Activated CD4-positive, alpha-beta T cell treated with anti-CD3 and anti-CD28 coated beads, Interleukin-2, amount 10 ng/mL, durations not matched to agents 24 days and 14 days (primary cell): ENCODE measurements at places on chromosomes 11 and 22. TPM values are rescaled to one million over a fixed set of nuclear protein-coding genes. Genes with fewer than 3 reads are reported as not detected.

DNA sequence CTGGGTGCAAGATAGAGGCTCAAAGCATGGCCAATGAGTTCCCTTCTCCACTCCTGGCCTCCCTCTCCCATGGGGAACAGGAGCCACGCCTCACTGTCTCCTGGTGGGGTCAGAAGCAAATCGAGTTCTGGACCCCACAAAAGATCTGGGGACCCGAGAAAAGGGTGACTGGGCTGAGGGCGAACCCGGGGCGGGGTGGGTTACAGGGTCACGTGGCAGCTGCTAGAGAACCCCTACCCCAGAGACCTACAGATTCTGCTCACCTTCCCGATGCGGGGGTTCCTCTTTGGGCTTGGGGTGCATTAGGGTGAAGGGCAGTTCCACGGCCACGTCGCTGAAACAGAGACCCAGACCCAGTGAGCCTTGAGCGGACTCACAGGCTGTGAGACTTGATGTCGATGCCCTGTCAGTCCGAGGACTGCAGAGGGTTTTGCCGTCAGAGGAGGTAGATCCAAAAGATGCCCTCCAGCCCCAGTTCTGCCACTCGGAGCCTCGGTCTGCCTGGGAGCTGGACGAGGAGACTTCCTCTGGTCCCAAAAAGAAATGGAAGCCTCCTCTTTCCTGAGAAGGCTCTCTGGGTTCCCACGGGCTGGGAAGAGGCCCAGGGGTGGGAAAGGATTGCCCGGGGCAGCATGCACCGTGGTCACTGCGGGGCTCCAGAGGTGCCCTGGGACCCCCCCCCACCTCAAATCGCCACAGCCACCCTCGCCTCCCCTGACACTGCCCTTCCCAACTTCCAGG, 28.2 kb downstream of the TPBGL start:
- no peak for DNase-seq

- no peak for DNase-seq
These were observed 15.5 kb downstream of the C11orf91 start for GRCh38 chr11:33685082-33685481.

DNA sequence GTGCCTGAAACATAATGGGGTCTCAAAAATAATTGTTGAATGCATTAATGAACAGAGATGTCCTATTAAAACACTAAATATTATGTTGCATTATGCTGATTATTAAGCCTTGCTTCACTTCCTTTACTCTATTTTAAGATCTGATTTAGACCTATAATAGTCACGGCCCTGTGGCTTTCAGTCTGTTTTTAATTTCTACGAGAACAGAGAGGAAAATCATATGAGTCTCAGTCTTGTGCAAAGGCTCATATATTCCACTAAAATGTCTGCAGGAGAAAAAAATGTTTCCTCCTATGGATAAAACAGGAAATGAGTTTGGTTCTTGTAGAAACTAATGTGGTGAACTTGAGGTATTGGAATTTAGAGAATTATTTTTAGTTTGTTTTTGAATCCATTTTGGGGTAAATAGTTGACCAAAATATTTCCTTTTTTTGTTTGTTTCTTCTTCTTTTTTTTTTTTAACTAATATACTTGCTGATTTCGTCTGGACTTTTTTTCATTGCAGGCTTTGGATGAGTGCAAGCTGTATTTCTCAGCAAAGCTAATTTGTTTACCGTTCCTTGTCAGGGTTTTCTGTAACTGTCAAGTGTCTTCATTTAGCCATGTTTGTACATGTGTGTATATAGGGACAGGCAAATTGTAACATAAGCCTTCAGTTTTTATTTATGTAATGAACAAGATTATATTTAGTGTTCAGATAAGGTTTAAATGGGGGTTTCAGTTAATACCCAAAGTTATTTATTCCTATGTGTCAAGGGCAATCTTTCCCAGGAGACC, 139.1 kb upstream of the DDI1 start:
- no peak for DNase-seq

DNA sequence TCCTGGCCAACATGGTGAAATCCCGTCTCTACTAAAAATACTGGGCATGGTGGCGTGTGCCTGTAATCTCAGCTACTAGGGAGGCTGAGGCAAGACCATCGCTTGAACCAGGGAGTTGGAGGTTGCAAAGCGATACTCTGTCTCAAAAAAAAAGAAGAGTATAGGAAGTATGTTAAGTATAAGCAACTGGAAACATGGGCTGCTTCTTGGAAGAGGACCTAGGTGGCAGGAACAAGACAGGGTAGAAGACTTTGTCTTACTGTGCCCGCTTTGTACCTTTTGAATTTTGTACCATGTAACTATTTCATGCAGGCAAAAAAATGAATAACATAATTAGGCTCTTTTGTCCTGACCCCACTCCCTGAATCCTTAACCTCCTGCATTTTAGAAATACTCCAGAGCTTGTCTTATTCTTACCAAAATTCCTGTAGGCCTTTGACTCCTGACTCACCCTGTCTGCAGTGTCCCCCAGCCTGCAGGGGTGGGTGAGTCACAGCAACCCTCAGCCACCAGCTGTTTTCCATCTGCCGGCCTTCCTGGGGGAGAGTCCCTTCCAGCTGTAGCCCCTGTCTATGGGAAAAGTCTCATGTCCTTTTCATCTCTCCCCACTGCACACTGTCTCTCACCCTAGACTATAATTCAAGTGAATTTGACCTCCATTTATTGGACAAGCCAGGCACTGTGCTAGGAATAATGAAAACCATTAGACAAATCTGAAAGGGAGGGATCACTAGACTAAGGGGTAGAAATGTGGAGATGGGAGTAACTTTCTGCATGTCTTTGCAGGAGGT, 41.8 kb downstream of the TXN2 start:
- DNase-seq: no peak

MS4A3 gene
- not detected in 2 replicates for total RNA-seq

MGAT3 gene
- total RNA-seq: 0.90 and 1.9 TPM in 2 replicates

DNA sequence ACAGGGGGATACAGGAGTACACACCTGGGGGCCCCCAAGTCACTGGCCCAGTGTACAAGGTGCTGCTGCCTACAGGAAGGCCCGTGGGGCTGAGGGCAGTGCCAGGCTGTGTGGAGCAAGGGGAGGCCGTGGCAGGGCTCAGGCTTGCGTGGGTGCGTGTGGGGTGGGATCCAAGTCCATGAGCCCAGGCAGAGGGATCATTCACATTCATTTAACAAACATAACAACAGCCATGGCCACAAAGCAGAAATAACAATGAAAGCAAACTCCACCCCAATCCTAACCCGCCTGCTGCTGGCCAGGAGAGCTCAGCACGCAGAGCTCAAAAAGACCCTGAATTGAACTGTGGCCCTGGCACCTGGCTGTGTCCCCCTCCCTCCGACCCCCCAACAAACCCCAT, 17.0 kb upstream of the SCGB1A1 start:
- DNase-seq: no peak

LMNTD2 gene
- 0.47 and 1.1 TPM in 2 replicates for total RNA-seq

- DNase-seq: no peak
These were observed 52.2 kb downstream of the CYTH4 start for GRCh38 chr22:37334461-37334858.

DNA sequence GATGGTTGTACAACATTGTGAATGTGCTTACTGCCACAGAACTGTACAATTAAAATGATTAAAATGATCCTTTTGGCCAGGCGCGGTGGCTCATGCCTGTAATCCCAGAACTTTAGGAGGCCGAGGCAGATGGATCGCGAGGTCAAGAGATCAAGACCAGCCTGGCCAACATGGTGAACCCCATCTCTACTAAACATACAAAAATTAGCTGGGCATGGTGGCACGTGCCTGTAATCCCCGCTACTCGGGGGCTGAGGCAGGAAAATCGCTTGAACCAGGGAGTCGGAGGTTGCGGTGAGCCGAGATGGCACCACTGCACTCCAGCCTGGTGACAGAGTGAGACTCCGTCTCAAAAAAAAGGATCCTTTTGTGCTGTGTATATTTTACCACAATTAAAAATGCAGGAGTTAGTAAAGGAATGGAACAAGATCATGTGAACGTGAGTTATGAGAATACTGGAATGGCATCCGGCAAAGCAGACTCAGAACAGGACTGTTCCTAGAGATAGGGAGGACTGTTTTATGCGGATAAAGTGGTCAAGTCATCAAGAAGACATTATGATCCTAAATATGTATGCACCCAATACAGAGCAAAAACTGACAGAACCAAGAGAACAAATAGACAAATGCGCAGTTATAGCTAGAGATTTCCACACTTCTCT, 58.0 kb upstream of the CLDN5 start:
- no peak for DNase-seq

TCF20 gene
- total RNA-seq: 83.0 and 85.4 TPM in 2 replicates

GRCh38 chr11:124556828-124557227, 13.0 kb upstream of the OR8A1 start:
- DNase-seq: no peak

- no peak for DNase-seq
These were observed 21.3 kb downstream of the ZBTB16 start for GRCh38 chr11:114080769-114081168.

DNA sequence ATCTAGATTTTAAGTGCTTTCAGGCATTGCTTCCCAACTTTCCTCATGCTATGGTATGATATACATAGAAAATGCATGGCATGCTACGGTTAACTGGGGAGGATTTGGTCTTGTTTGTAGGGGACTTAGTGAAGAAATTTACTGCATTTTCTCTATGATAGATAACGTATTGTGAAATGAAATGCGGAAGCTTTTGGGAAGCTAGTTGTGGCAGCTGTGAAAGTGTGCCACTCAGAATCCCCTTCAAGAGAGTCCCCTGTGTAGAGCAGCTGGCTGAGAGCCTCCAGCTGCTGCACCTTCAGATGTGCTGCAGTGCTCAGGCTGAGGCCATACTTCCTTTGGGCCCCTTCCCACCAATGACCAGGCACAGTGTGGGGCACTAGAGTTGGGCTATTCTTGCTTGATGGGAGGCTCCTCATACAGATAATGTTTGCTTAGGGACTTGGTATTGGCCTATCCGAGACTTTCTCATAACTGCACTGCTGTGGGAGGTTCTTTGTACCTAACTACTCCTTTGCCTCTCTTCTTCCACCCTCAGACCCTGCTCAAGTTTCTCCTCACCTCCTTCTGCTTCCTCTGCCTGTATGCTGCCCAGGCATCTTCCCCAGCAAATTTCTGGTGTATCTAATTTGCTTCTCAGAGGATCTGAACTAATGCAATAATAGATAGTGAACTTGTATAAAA, 67.3 kb downstream of the HIPK3 start:
- no peak for DNase-seq

DNA sequence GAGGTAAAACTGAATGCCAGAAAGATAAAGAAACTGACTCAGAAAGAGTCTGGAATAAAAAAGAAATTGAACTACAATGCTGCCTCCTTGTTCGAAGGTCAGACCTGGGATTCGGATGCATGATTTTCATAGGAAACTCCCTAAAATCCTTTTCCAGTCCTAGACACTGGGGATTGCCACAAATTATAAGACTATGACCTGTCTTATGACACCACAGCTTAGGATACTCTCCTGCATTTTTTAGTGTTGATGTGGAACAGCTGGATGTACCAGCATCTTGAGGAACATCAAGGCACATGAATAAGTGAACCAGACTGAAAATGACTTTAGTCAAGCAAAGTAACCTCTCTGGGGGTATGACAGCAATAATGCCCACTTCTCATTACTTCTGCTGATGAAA, 9.0 kb downstream of the KIRREL3 start:
- DNase-seq: no peak

DNA sequence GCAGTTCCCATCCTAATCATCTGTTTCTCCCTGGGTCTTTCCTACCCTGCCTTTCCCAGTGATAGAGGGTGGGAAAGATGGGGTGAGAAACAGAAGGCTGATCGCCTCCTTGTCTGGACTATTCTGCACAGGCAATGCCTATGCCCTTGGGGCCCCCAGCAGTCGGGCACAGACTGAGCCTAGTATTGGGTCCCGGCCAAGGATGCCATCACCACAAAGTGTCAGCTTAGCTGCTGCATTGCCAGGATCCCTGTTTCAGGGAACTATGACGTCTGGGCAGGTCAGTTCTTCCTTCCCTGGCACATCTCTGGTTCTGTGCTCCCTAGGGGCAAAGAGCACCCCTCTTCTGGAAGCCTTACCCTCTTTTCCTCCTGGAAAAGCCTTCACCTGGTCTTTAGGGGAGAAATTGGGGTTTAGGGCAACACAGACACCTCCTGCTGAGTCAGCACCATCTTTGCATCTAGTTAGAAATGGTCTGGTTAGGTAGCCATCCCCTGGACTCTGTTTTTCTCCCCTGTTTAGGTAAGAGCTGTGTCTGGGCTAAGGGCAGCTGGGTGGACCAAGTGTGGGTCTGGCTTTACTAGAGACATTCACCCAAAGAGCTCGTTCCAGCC, 2.1 kb downstream of the ADAMTS8 start:
- no peak for DNase-seq

DNA sequence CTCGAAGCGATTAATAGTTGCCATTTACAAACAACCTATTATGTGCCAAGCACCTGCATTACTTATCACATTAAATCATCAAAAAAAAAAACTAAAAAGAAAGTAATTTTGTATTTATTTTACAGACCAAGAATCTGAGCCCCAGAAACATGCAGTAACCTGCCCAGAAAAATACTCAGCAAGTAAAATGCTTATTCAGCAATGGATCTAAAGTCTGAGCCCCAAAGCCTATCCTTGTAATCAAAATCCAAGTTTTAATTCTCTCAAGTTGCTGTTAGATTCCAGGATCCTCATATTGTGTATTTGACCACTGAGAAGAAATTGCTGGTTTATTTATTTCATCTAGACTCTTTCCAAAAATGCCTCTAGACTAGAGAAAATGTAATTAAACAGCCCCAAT, 783.3 kb upstream of the API5 start:
- no peak for DNase-seq

DNA sequence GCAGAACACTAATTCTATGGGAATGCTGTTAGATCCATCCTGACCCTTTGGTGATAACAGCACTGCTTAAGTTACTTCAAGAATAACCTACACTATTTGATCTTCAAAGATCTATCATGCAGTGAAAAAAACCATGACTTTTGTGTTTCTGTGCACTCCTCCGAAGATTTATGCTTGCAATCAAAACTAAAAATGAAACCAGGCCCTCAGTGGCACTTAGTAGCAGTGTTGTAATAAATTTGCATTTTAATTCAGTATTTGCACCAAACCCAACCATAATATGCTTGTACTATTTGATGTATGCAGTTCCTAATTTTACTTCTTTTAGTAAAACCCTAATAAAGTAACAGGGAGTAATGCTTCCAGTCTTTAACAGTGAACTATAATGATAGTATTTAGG, 130.7 kb downstream of the SOX6 start:
- no peak for DNase-seq

DNA sequence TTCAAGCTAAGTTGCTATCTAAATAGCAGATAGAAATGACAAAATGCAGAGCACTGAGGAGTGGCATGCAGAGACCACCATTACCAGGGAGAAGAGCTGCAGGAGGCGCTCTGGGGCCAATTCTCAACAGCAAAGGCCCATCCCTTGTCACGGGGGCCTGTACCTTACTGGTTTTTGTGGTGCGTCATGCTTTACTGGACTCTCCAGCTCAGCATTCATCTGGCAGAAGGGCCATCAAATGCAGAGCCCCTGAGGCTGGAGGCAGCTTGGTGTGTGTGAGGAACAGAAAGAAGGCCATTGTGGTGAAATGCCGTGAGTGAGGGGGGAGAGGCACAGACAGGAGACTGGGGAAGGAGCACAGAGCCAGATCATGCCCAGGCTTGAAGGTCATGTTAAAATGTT, 56.5 kb upstream of the NAV2 start:
- no peak for DNase-seq
